ENCODE measurements at places on chromosomes 2 and 18.

GRCh38 chr2:152814475-152815030 is 96.1 kb downstream of the ARL6IP6 start:
- DNase-seq: no peak

- no peak for DNase-seq
These were observed 43.9 kb upstream of the NEMP2 start for GRCh38 chr2:190578158-190579057.

DNA sequence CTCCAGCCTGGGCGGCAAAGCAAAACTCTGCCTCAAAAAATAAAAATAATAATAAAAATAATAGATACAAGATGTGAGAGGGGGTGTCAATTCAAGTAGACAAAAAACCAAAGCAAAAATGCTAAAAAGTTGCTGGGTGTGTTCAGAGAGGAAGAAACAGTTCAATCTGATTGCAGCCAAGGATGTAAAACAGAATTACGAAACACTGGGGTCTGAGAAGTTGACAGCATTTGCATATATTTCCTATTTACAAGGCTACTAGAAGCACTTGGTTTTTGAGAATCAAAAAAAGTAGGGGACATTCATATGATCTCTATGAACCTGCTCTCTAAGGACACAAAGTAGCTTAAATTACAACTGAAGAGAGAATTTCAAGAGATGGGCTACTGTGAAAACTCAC is 7.6 kb downstream of the TRIP12 start:
- DNase-seq: no peak

DNA sequence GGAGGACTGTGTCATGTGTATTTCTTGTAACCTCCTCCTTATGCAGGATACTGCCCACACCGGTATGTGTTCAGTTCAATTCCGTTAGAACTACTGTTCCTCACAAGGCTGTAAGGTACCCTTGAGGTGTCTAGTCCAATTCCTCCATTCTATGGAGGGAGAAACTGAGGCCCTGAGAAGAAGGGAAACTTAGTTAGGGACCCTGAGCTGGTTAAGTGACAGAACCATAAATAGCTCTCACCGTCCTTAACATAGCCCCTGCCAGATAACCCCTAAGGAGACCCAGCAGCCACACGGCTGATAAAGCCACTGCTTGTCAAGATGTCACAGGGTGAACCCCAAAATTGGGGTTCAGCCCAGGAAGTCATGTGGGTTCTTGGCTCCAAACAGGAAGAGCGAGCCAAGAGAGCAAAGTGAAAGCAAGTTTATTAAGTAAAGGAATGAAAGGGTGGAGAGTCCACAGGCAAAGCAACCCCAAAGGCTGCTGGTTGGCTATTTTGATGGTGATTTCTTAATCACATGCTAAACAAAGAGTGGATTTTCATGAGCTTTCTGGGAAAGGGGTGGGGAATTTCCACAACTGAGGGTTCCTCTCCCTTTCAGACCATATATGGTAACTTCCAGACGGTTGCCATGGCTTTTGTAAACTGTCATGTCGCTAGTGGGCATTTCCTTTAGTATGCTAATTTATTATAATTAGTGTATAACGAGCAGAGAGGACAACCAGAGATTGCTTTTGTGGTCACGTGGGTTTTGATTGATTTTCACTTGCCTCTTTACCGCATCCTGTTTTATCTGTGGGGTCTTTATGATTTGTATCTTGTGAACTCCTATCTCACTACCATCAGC is 83.4 kb upstream of the RTN4 start:
- no peak for DNase-seq
